Suprapubic skin (tissue), 4 donors: ENCODE measurements at places on chromosomes 16 and 17. TPM values are rescaled to one million over a fixed set of nuclear protein-coding genes. Genes with fewer than 3 reads are reported as not detected.

CDH5 gene
- total RNA-seq, result 23.6 TPM

C17orf100 gene
- 2.1 TPM for total RNA-seq

ATP6V0C gene
- total RNA-seq, result 105 TPM

DNA sequence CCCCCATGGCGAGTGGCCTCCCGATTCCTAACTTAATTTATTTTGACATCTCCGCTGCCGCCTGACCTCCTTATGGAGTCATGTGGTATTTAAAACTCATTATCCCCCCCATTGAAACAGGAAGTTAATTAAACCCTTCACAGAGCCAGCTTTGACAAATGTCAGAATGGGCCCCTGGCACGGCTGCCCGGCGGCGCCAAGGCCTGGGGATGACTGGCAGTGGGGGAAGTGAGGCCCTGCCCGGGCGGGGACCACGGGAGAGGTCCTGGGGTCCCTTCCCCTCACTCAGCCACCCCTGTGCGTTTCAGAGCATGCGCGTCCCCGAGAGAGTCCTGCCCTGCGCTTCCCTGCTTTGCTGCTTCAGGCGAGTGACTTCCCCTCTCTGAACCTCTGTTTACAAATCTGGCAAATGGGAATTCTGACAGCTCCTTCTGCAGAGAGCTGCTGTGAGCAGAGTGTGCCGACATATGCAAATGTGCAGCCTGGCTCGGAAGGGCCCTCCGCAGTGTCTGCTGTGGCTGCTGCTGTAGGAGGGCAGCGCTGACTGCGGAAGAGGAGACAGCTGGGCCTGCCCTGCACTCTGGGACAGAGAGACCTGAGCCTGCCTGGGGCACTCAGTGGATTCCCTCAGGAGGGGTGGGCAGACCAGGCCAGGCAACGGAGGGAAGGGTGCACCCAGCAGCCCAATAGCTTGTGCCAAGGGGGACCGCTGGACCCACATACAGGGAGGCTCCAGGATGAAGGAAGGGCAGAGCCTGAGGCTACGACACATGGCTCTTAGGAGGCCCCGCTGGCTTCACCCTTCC lies 4.4 kb upstream of the ZFPM1 start:
- H3K27me3 ChIP-seq, result peaks cover 3% of the 10 kb centered on the region
- no peaks in the 10 kb centered on the region for H3K36me3 ChIP-seq
- H3K27ac ChIP-seq, result no peak overlapping the region
- DNase-seq, result no peak
- peaks cover 6% of the 10 kb centered on the region for H3K4me1 ChIP-seq

GRCh38 chr17:28339431-28339830 lies 3.9 kb downstream of the TNFAIP1 start:
- DNase-seq, result no peak
- peaks cover 32% of the 10 kb centered on the region for H3K4me1 ChIP-seq
- H3K27me3 ChIP-seq, result no peaks in the 10 kb centered on the region
- H3K4me3 ChIP-seq, result no peak overlapping the region

DNA sequence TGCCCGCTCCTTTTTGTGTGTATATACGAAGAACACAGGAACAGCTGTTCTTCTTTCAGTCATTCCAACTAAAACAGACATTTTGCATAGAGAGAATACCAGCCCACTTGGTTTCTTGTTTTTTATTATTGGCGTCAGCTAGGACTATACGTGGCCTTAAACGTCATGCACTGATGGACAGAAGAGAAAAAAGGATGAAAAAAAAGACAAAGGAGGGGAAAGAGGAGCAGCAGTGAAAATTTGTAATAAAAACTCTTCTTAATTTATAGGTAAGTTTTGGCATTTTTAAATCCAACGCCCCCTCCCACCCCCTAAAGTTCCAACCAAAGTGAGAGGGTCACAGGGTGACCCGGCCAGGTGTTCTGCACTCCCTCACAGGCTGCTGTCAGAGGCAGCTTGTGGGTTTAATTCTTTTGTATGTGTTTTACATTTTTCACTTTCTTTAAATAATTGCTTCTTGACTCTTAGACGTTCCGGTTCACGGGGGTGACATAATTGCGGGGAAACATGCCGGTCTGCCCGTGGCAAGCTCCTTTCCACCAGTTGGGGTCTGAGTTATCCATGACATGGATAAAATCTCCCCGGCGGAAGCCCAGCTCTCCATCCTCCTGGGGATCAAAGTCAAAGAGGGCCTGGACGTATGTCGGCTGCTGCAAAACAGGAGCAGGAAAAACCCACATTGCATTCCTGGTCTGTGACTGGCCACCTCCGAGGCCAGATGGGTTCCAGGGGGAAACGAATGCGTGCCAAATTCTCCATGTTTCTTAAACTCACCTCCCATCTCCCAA lies 30.9 kb upstream of the SLC25A19 start:
- H3K36me3 ChIP-seq, result peaks cover 41% of the 10 kb centered on the region
- no peak overlapping the region for H3K4me3 ChIP-seq
- peaks cover 5% of the 10 kb centered on the region for H3K4me1 ChIP-seq
- DNase-seq, result no peak
- no peaks in the 10 kb centered on the region for H3K27me3 ChIP-seq
- no peak overlapping the region for H3K27ac ChIP-seq

GRCh38 chr16:56424791-56425438 lies 430 bp downstream of the AMFR start:
- H3K27me3 ChIP-seq, result no peaks in the 10 kb centered on the region
- H3K4me1 ChIP-seq, result peaks cover 44% of the 10 kb centered on the region
- DNase-seq, result peak; percentile 74

DNA sequence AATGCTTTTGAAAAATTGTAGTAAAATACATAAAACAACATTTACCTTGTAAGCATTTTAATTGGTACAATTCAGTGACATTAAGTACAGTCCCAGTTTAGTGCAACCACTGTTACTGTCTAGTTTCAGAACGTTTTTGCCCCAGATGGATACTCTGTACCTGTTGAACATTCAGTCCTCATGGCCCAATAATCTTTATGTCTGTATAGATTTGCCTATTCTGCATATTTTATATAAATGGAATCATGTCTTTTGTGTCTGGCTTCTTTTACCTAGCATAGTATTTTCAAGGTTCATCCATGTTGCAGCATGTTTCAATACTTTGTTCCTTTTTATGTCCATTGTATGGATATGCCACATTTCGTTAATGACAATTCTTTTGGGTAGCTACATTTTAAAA lies 37.2 kb downstream of the TENT4B start:
- H3K27ac ChIP-seq, result no peak overlapping the region
- H3K36me3 ChIP-seq, result no peaks in the 10 kb centered on the region
- H3K4me1 ChIP-seq, result peaks cover 32% of the 10 kb centered on the region
- no peak for DNase-seq
- H3K27me3 ChIP-seq, result no peaks in the 10 kb centered on the region

DNA sequence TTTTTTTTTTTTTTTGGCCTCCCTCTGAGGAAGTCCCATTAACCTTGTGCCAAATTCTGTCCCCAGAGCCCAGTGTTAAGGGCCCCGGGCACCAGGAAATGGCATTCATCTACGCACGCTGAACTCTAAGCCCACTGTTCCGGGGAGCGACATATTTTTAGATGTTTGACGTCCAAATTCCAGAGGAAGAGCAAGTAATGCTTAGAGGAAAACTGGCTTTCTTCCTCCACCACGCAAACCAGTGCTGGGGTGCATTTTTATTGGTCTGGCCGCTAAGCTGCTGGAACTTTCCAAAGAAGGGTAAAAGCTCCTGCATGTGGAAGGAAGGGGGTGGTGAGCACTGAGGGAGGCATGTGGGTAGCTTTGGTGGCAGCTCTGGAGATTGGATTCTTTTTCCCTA lies 8.3 kb downstream of the WFDC1 start:
- no peak overlapping the region for H3K4me3 ChIP-seq
- no peak for DNase-seq
- H3K4me1 ChIP-seq, result peaks cover 3% of the 10 kb centered on the region
- H3K27ac ChIP-seq, result peak overlapping the region; percentile 9
- no peaks in the 10 kb centered on the region for H3K36me3 ChIP-seq

DNA sequence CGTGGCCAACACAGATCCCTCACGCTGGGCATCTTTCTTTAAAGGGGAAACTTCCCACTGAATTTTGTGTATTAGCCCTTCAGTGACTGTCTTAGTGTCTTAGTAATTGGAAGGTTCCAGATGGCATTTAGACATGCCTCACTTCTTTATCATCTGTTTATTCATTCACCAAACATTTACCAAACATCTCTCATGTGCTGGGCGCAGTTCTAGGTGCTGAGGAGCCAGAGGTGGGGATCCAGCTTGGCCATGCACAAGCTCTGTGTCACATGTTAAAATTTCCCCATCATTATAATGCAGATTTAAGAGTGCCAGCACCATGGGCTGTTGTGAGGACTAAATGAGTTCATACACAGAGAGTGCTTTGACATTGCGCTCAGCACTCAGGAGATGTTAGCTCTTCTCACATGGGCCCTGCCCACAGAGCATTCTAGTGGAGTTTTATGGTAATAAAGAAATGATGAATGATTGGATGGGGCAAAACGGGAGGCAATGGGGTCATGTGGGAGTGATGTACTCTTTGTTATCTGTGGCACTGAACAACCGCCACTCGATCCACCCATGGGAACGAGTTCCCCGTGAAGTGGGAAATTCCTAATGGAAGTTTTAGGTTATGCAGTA lies 119.7 kb downstream of the SNX29 start:
- DNase-seq, result no peak
- peaks cover 28% of the 10 kb centered on the region for H3K4me1 ChIP-seq
- no peaks in the 10 kb centered on the region for H3K36me3 ChIP-seq

GRCh38 chr17:796609-797008 lies 14.5 kb downstream of the MRM3 start:
- H3K27me3 ChIP-seq, result no peaks in the 10 kb centered on the region
- peaks cover 26% of the 10 kb centered on the region for H3K36me3 ChIP-seq
- no peak overlapping the region for H3K4me3 ChIP-seq
- no peak overlapping the region for H3K27ac ChIP-seq

- no peak overlapping the region for H3K4me3 ChIP-seq
- no peak for DNase-seq
- H3K4me1 ChIP-seq, result no peaks in the 10 kb centered on the region
- H3K27me3 ChIP-seq, result peaks cover 45% of the 10 kb centered on the region
- no peaks in the 10 kb centered on the region for H3K36me3 ChIP-seq
These were observed 7.9 kb downstream of the P2RX5 start for GRCh38 chr17:3688027-3688553.

DNA sequence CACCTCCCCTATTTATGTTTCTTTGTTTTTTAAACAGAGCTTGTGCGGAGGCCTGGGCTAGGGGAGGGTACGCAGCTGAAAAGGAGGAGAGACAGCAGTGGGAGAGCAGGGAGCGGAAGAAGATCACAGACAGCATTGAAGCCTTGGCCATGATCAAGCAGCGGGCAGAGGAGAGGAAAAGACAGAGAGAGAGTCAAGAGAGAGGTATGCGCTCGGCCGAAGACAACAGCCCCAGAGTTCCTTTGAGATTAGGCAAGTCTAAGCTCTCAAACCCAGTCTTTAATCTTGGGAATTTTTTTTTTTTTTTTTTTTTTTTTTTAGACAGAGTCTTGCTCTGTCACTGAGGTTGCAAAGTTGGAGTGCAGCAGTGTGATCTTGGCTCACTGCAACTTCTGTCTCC lies 20.6 kb downstream of the DNAAF1 start:
- H3K36me3 ChIP-seq, result no peaks in the 10 kb centered on the region
- no peak overlapping the region for H3K4me3 ChIP-seq
- H3K27ac ChIP-seq, result no peak overlapping the region
- peaks cover 14% of the 10 kb centered on the region for H3K27me3 ChIP-seq
- DNase-seq, result no peak

- H3K36me3 ChIP-seq, result no peaks in the 10 kb centered on the region
- DNase-seq, result peak; percentile 91
- H3K4me3 ChIP-seq, result no peak overlapping the region
- peak overlapping the region; percentile 94 for H3K27ac ChIP-seq
These were observed 123.7 kb downstream of the METRNL start for GRCh38 chr17:83203073-83203471.

- no peak overlapping the region for H3K27ac ChIP-seq
- H3K27me3 ChIP-seq, result no peaks in the 10 kb centered on the region
- H3K4me1 ChIP-seq, result peaks cover 5% of the 10 kb centered on the region
- no peak overlapping the region for H3K4me3 ChIP-seq
These were observed 8.2 kb downstream of the VPS4A start for GRCh38 chr16:69319381-69319780.

- H3K27ac ChIP-seq, result no peak overlapping the region
- no peaks in the 10 kb centered on the region for H3K27me3 ChIP-seq
- no peak overlapping the region for H3K4me3 ChIP-seq
These were observed 2.2 kb downstream of the NT5M start for GRCh38 chr17:17305281-17305801.

DNA sequence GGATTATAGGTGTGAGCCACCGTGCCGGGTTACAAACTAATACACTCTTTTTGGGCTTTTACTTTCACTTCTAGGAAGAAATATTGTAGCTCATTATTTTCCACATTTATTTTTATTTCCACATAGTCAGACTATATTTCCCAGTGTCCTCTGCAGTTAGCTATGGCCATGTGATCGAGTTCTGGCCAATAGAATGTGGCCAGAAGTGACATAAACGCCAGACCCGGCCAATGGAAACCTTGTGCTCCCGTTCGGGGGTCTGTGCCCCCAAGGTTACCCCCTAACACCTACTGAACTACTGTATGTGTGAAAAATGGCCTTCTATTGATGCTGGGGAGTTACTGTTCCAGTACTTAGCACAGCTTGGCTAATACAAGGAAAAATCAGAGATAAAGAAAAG lies 13.2 kb upstream of the RPTOR start:
- no peak for DNase-seq
- H3K27ac ChIP-seq, result no peak overlapping the region
- no peaks in the 10 kb centered on the region for H3K36me3 ChIP-seq
- no peak overlapping the region for H3K4me3 ChIP-seq
- H3K27me3 ChIP-seq, result peaks cover 25% of the 10 kb centered on the region

DNA sequence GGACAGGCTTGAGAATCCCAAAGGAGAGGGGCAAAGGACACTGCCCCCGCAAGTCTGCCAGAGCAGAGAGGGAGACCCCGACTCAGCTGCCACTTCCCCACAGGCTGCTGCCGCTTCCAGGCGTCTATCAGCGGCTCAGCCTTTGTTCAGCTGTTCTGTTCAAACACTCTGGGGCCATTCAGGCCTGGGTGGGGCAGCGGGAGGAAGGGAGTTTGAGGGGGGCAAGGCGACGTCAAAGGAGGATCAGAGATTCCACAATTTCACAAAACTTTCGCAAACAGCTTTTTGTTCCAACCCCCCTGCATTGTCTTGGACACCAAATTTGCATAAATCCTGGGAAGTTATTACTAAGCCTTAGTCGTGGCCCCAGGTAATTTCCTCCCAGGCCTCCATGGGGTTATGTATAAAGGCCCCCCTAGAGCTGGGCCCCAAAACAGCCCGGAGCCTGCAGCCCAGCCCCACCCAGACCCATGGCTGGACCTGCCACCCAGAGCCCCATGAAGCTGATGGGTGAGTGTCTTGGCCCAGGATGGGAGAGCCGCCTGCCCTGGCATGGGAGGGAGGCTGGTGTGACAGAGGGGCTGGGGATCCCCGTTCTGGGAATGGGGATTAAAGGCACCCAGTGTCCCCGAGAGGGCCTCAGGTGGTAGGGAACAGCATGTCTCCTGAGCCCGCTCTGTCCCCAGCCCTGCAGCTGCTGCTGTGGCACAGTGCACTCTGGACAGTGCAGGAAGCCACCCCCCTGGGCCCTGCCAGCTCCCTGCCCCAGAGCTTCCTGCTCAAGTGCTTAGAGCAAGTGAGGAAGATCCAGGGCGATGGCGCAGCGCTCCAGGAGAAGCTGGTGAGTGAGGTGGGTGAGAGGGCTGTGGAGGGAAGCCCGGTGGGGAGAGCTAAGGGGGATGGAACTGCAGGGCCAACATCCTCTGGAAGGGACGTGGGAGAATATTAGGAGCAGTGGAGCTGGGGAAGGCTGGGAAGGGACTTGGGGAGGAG lies at the start of gene CSF3:
Gene CSF3 (plus strand): TSS at position 436 of the 993 bp plus-strand sequence. CDS start 35 bp downstream, at position 471.
- peaks cover 25% of the 10 kb centered on the region for H3K4me1 ChIP-seq
- no peak for DNase-seq
- H3K4me3 ChIP-seq, result no peak within 1 kb of the TSS
- no peaks in the 10 kb centered on the region for H3K27me3 ChIP-seq
- no peak within 1 kb of the TSS for H3K27ac ChIP-seq
